ENCODE measurements at places on chromosomes 3 and 15.
A peak's percentile ranks its signal among the peaks of the same experiment; 100 is the strongest.

GRCh38 chr15:31503758-31504461 is 177.3 kb downstream of the KLF13 start:
- no peak for DNase-seq

- DNase-seq: no peak
These were observed 165.5 kb upstream of the LRRN1 start for GRCh38 chr3:3633761-3634160.

- DNase-seq: no peak
These were observed 101.7 kb downstream of the MEGF11 start for GRCh38 chr15:66151809-66152208.

DNA sequence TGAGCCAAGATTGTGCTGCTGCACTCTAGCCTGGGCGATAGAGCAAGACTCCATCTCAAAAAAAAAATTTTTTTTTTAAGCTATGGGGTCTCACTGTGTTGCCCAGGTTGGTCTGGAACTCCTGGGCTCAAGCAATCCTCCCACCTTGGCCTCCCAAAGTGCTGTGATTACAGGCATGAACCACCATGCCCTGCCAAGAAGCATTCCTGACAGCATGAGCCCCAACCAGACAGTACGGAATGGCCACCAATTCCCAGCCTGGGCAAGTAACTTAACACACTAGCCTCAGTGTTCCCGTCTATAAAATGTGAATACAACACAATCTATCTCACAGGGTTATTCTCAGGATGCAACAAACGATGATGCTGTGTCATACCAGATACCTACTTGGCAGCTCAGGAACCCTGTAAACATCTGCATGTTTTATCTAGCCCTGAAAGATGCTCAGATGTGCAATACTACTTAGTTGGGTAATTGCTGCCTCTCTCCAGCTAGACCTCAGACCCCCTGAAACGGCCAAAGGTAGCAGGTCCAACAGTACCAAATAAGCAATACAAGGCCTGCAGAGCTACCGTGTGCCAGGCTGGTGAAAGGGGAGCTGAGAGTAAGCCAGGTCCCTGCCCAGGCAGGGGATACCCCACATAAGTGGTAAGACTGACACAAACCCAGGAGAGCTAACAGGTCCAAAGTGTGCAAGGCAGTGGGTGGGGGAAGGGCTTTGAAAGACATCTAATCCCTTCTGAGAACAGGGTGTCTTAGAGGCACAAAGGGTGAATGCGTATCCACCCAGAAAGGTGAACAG is 1.9 kb downstream of the TKT start:
- DNase-seq: no peak

DNA sequence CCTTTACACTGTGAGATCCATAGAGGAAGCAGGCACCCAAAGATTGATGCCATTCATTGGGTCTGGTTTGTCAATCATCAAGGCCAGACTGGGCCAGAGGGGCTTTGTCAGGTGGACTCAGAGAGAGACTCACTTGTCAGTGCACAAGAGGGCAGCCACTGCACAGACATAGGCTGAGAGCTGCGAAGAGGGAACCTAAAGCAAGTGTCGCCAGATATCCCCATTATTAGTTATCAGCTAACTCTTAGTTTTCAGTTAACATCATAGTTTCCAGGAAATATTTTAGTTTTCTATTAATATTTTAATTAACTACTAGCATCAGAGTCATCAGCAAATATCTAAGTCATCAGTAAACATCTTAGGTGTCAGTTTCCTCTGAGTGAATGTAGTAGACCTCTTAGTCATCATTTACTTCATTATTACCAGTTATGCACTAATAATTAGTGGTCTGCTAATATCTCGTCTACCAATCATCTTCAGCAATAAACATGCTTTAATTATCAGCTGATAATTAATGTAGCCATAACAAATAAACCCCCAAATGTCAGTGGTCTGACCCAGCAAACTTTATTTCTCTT is 41.7 kb upstream of the LIMD1 start:
- no peak for DNase-seq

DNA sequence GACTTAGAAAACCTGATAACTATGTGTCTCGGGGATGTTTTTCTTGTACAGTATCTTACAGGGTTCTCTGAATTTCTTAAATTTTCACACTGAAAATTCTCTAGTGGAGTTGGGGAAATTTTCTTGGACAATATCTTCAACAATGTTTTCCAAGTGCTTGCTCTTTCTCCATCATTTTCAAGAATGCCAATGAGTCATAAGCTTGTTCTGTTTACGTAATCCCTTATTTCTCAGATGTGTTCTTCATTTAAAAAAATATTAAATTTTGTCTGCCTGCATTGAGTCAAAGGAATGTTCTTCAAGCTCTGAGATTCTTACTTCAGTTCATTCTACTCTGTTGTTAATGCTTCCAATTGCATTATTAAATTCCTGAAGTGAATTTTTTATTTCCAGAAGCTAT is 21.9 kb upstream of the PLSCR2 start:
- DNase-seq: no peak

DNA sequence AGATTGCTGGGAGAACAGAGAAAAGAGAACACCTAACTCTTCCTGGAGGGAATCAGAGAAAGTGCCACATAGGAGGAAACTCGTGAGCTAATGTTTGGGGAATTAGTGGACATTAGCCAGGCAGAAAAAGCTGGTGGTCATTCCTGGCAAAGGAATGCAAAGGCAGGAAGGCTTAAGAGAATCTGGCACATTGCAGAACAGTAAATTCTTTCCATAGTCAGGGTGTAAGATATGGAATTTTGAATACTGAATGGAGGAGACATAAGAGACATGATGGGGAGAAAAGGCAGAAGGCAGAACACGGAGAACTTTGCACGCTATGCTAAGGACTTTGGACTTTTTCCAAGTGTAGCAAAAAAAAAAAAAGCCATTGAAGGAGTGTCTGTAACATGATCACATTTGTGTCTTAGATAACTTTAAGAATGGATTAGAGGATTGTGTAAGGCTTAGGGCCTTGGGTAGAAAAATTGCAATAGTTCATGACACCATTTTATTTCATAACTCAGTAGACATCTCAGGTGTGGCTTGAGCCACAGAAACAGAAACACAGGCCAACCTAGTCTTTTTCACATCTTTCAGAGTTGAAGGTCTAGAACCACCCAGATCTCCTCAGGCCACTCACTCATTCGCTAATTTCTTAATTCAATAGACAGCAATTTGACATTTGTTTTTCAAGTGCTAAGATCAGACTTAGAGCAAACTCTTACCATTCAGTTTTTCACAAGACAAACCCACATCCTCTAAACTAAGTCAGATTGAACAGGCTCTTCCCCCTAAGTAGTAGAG is 31.2 kb upstream of the CCDC80 start:
- no peak for DNase-seq

- peak; percentile 60 for DNase-seq
These were observed 1003.9 kb upstream of the NR2F2 start for GRCh38 chr15:95326431-95327182.

GRCh38 chr3:161821591-161821990 is 325.0 kb downstream of the OTOL1 start:
- no peak for DNase-seq

DNA sequence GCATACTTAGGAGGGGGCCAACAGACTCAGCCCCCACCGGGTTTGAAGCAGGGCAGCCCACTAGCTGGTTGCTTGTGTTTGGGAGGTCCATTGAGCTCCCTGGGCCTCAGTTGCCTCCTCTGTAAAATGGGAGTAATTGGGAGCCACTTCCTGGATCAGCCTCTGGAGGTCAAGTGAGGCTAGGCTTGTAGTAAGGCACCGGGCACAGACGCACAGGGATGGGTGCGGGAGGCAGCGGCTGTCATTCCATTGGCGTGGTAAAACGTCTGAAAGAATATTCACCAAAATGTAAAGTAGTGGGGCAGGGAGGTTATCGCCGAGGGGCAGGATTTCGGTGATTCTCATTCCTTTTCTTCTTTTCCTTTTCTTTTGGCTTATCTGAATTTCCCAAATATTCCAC is 64.6 kb downstream of the TLE3 start:
- no peak for DNase-seq

- DNase-seq: peak; percentile 83
These were observed 113.4 kb downstream of the CD47 start for GRCh38 chr3:107977221-107978130.

DNA sequence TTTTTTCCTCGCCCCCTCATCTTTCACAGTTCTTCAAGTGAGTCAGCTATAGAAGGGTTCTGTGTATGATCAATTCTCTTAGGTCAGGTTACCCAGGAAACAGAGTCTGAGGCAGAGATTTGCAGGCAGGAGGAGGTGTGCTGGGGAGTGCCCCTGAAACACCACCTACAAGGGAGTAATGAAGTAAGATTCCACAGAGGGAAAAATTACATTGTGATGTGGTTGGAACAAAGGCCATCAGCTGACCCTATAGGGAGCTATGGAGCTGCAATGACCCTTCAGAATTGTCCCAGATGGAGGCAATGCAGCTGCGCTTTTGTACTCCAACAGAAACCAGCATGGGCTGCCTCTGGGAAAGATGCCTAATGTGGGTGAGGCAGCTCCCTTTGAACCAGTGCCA is 142.2 kb upstream of the CNTN3 start:
- peak; percentile 12 for DNase-seq

DNA sequence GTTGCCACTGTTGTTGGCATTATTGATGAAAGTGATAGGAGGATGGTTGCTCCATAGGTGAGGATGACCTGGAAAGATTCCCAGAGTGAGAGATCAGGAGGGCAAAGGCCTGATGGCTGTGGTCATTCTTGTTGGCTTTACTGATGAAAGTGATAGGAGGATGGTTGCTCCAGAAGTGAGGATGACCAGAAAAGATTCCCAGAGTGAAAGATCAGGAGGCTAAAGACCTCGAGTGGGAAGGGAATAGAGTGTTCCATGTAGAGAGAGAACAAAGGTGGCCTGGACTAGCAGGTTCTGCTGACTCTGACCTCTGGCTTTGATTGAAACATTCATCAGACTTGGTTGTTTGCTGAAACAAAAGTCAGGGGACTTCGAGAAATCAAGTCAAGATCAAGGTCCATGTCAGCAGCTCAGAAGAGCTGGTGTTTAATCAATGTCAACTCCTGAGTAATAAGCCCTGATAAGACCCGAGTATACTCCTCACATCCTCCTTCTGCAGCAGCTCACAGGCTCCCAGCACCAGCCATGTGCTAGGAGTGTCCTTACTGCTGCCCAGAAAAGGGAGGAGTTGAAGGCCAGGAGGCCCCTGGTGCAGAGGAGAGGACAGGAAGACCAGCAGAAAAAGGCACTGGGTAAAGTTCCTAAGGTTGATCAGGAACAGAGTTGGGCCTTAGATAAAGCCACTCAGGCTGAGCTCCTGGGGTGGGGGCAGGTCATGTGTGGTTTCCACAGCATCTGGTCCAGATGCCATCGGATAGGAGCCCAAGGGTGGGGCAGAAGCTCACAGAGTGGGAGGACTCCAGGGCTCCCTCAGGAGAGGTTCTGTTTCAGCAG is 19.9 kb downstream of the CYP8B1 start:
- DNase-seq: no peak

DNA sequence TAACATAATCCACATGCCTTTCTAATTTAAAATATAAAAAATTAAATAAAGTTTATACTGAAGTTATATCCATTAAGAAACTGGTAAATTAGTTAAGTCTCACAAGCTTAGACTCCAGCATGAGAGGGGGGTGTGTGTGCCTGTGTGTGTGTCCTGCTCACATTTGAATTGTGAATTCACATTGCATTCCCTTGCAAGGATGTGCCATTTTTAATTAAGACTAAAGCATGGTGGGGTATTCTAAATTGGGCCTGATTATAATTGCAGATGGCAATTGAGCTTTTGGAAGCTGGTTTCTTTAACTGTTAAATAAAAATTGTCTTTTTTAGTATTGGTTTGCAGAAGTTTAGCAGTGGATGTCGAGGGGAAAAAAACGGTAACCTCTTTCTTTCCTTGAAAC is 56.9 kb downstream of the PTPRG start:
- no peak for DNase-seq

DNA sequence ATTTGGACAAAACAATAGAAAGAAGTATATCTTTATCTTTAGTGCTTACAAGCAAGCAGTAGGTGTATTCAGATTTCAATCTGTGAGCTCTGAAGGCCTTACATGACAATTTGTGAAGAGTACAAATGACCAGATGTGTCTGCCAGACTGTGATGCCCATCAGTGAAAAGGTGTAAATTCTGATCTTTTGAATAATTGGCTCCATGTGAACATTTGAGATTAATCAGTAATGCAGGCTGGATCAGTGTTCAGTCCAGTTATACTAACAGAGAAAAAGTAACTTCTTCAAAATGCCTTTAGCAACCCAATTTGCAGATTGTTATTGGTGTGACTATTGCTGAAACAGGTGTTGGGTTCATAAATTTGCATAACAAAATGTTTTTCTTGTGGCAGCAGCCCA is 5.2 kb downstream of the IQCH start:
- DNase-seq: no peak

DNA sequence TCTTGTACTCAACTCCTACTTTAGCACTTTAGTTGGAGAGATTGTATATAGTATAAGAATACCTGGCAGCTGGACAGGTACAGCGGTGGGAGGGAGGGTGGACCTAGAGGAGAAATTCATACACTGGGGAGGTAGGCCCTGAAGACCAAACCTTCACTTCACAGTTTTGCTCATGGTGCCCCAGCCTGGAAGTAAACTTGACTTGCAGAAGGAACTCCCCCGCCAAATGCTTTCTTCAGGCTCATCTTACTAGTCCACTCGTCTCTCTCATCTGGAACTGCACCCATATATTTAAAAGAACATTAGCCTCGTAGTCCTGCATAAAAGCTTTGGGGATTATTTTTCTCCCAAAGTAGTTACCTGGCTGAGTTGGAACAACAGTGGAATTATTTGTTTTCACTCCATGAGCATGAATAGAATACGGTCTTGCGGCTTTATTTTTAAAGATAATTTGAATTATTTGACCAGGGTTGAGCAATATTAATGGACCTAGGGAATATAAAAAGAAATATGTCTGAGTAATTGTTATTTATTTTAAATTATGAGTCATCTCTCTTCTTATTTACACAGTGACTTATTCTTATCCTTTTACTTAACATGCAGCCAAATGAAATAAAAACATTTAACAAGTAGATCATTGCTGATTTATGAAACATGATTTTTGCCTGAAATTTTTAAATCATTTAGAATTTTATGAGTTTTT is 25.5 kb upstream of the CP start:
- no peak for DNase-seq

DNA sequence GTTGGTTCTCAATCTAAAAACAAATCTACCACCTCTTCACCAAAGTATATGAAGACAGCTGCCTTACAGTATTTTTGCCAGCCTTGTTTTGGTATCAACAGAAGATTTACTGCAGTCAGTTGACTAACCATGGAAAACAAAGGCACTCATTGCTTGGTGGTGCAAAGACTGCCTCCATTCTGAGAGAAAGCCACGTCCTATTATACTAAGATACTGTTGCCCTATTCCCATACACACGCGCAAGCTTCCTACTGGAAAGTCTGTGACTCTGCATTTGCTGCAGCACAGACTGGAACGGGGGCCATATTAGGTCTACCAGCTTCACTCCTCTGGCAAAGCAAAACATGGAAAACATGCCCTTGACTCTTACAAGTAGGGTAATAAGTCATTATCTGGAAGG is 18.0 kb downstream of the MTMR10 start:
- no peak for DNase-seq

Data from retina (tissue), 1 donor.